ENCODE measurements at places on chromosomes 13 and 19.

DNA sequence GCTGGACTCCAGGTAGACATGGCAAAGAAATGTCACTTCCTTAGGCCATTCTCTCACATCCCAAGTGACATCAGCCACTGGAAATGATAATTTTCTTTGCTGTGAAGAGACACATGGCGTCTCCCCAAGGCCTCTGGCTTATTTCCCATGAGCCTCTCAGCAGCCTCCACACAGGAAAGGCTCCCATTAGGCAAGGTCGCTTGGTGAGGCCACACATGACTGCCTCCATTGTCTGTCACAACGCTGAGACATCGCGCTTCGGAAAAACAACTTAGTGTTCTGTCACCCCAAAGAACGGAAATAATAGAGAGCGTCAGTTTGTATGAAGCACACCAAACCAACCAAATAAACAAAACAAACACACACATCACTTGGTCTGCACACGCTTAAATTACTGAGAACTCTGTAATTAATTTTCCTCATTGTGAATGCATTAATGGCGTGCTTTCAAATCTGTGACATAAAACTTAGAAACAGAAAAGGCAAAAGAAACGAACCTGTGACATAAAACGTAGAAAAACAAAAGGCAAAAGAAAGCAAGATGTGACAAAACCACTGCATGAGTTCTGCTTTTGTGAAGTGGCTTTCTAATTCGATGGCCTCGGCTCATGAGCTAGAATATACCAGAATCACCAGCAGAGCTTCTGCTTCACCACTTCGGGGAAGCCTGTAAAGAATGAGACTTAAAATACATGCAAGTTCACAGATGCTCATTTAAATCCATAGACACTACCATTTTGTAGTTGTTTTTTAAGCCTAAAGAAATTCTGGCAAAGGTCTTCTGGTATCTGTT, 404.2 kb upstream of the SGCG start:
- DNase-seq: no peak

DNA sequence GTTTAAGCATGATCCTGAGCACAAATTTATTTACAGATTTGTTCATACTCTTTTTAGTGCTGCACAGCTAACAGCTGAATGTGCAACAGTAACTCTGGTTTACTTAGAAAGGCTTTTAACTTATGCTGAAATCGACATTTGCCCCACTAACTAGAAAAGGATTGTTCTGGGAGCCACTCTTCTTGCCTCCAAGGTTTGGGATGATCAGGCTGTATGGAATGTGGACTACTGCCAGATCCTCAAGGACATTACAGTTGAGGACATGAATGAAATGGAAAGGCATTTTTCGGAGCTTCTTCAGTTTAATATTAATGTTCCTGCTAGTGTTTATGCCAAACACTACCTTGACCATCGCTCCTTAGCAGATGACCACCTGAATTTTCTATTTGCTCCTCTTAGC, 16.0 kb downstream of the ZNF100 start:
- no peak for DNase-seq

- no peak for DNase-seq
Observed at GRCh38 chr19:35254341-35255297, 5.8 kb downstream of the LSR start.

DNA sequence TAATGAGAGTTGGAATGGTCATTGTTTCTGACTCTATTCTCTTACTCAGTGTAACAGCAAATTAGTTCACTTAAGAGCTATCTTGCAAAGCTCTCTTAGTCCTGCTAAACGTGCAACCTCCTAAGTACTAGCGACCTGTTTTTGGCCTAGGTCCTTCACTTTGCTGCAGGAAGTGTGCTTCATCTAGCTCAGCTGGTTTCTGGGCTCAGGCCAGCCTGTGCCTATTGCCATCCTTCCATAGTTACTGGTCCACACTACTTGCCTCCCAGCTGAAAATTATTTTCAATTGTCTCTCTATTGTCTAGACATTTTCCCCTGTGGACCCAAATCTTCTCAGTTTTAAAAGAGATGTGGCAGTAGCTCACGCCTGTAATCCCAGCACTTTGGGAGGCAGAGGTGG, 561.3 kb downstream of the FGF9 start:
- no peak for DNase-seq

DNA sequence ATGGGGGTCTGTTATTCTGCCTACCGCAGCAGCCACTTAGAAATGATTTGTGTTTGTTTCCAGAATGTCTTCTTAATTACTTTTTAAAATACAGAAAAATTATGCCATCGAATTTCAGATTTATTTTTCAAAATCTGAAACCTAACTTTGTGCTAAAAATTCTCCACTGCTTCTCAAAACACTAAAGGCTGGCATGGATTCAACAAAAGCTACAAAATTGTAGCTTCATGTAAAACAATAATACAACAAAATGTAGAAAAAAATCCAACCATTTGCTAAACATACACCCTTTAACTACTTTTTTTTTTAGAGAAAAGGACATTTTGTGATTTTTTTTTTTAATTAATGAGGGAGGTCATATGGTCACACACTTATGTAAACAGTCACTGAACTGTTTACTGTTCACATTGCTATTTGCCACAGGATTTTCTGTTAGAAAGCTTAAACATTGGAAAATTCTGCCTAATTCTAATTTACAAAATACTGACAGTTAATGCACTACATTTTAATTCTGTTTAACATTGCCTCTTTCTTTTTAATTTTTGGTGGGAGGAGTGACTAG, 606.6 kb downstream of the DCT start:
- no peak for DNase-seq

- peak; percentile 69 for DNase-seq
Observed at GRCh38 chr13:40996426-40997092, 22.6 kb downstream of the ELF1 start.

DNA sequence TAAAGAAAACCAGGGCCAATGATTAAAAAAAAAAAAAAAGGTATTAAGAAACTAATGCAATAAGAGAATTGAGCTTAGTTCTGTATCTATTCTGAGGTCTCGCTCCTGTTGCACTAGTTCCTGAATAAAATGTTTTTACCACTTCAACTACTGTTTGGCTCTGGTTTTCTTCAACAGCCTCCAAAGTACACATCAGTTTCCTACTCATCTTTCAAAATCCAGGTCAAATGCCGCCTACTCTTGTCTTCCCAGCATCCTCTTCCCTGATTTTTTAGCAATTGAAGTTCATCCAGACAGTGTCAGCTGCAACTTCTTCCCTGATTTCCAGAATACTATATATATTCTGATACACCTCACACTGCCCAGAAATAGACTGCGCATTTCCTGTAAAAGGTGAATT, 1.4 kb upstream of the RCBTB1 start:
- DNase-seq: no peak

DNA sequence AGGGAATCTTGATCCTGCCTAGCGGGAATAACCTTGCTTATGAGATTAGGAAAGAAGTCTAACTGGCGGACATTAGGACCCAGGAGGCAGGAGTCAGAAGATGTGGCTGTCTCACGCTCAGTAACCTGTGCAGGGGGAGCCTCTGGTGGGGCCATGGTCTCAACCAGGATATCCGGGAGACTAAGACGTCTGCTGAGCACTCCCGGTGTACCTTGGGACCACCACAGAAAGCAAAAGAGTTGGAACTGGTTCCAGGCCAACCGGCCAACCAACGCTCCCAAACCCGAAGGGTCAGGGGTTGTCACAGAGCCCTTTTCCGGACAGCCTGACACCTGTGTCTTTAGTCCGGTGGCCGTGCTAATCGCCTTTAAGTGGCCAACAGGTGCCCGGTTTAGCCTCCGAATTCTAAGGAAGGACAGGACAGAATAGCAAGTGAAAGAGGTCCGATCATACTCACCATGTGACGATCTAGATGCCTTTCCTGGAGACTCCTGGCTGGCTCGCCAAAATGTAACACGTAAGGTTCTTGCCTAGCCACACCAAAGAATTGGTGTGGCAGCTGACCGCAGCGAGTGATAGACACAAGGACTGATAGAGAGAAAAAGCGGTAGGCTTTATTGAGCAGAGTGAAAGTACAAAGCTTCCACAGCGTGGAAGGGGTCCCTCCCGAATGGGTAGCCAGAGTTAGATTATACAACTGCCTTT, 103.9 kb upstream of the DIAPH3 start:
- DNase-seq: no peak

- DNase-seq: no peak
Observed at GRCh38 chr13:104321756-104322155, 1255.5 kb upstream of the SLC10A2 start.

GRCh38 chr19:10452726-10453618, 32.6 kb downstream of the PDE4A start:
- no peak for DNase-seq

DNA sequence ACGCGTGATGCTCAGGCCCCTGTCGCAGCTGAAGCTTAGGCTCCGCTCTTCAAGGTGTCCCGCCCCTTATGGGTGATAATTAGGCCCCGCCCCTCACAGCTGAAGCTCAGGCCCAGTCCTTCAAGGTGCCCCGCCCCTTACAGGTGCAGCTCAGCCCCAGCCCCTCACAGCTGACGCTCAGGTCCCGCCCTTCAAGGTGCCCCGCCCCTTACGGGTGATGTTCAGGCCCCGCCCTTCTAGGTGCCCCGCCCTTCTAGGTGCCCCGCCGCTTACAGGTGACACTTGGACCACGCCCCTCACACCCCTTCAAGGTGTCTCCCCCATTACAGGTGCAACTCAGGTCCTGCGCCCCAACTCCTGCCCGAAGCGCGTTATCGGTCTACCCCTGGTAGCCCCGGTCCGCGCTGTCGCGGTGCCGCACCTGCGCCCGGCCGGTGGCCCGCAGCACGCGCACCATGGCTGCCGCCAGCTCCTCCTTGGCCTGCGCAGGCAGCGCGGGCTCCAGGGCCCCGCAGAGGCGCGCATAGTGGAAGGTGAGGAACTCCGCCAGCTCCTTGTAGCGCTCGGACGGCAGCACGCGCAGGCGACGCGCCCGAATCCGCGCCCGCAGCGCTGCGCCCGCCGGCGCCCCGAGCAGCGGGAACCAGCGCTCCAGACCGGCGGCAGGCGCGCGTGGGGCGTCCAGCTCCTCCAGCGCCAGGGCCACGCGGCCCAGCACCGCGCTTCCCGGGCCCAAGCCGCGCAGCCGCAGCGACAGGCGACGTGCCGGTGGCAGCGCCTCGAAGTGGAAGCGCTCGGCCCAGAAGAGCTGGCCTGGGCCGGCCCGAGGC, 7.3 kb downstream of the RASAL3 start:
- DNase-seq: no peak

- peak; percentile 99 for DNase-seq
Observed at GRCh38 chr19:9834726-9835506, at the start of gene PIN1. Gene PIN1, plus strand, starts transcription at chr19:9835318. Its CDS starts 27 bp downstream, at chr19:9835345.

DNA sequence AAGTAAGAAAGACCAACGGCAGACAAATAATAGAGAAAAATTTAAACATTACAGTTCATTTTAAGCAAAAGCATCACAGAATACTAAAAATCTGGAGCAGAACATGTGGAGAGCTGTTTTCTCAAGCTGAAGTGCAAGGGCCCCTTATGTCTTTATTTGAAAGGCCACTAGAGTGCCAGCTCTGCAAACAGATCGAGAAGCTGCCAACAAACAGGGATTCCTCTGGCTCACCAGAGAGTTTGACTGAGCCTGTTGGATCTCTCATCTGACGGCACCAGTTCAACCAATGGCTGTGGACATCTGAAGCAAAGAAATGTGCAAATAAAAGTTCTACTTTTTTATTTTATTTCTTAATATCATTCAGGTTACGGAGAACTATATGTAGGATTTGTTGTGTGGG, 119.7 kb downstream of the COL4A2 start:
- DNase-seq: no peak

DNA sequence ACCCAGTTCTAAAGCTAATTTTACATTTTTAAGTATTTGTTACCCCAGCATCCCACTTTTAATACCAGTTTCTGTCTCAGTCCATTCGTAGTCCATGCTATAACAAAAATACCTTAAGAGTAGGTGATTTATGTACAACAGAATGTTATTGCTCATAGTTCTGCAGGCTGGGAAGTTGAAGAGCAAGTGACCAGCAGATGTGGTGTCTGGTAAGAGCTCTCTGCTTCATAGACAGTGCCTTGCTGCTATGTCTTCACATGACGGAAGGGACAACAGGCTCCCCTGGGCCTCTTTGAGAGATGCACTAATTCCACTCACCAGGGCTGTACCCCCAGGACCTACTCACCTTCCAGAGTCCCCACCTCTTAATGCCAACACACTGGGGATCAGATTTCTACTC, 96.6 kb downstream of the COL4A2 start:
- DNase-seq: no peak

- DNase-seq: no peak
Observed at GRCh38 chr19:3006075-3006767, 22.9 kb downstream of the TLE2 start.

- peak; percentile 25 for DNase-seq
Observed at GRCh38 chr13:31200637-31200971, 829 bp downstream of the B3GLCT start.

- DNase-seq: no peak
Observed at GRCh38 chr13:112168761-112169160, 101.8 kb downstream of the SOX1 start.

GRCh38 chr13:101447852-101448251, 4.6 kb upstream of the ITGBL1 start:
- DNase-seq: no peak

GRCh38 chr19:4556597-4557127, 2.8 kb downstream of the SEMA6B start:
- DNase-seq: no peak

DNA sequence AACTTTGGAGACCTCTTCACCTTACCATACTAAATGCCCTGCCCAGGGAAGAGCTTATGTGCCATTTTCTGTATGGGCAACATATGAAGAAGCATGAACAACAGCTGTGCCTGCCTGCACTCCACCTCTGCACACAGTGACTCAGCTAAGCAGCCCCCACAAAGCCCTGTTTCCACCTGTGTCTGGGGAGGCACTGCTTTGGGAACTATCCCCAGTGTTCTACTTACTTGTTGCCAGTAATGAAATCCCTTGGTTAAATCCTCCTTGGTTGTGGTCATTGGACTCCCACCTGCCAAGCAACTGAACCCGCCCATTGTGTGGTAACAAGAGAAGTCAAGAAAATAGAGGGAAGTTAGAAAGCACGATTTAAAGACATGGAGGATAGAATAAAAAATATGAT, 84.6 kb downstream of the NALCN start:
- no peak for DNase-seq

DNA sequence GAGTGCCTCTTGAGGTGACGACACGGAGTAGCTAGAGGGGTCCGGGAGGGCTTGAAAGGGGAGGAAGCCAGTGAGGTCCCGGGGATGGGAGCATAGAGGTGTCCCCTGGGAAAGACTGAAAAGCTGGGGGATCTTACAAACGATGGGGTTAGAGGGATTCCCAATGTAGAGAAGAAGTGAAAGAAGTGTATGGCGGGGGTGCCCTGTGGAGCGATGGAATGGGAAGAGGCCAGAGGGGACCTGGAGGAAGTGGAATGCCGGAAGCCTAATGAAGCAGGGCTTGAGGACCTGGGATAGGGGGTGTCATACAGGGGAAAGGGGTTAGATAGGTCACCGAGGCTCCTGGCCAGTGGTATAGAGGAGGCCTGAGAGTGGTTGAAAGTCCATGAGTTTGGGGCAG, 580 bp downstream of the AP2A1 start:
- DNase-seq: no peak

DNA sequence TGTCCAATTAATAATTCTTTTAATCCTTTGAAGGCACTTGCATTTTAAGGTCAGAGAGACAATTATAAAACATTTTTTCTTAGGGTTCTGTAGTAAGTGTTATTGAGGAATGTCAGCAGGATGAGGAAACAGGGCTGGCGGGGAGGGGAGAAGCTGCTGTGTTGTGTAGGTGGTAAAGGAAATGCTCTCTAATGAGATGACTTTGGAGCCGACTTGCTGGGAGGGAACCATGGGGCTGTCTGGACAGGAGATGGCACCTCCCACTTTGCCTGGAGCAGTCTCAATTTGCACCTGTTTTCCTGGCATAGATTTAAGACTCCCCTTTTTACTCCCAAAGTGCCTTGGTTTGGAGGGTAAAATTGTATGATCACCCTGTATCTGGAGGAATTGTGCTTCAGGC, 230.4 kb downstream of the ATP8A2 start:
- no peak for DNase-seq

GRCh38 chr19:52170863-52171320, 529 bp downstream of the ZNF836 start:
- peak; percentile 11 for DNase-seq
